ENCODE measurements at places on chromosomes 5 and 9.
A peak's percentile ranks its signal among the peaks of the same experiment; 100 is the strongest.

GRCh38 chr5:149836451-149837139 is 106.5 kb downstream of the PPARGC1B start:
- DNase-seq = no peak

GRCh38 chr9:77163884-77164283 is 13.4 kb upstream of the VPS13A start:
- no peak for DNase-seq

- DNase-seq = no peak
Observed at GRCh38 chr5:140609126-140609525, 23.8 kb downstream of the CD14 start.

- no peak for DNase-seq
Observed at GRCh38 chr9:112532427-112532826, 45.8 kb downstream of the KIAA1958 start.

GRCh38 chr9:137428841-137429545 is 5.8 kb downstream of the NOXA1 start:
- DNase-seq = no peak

DNA sequence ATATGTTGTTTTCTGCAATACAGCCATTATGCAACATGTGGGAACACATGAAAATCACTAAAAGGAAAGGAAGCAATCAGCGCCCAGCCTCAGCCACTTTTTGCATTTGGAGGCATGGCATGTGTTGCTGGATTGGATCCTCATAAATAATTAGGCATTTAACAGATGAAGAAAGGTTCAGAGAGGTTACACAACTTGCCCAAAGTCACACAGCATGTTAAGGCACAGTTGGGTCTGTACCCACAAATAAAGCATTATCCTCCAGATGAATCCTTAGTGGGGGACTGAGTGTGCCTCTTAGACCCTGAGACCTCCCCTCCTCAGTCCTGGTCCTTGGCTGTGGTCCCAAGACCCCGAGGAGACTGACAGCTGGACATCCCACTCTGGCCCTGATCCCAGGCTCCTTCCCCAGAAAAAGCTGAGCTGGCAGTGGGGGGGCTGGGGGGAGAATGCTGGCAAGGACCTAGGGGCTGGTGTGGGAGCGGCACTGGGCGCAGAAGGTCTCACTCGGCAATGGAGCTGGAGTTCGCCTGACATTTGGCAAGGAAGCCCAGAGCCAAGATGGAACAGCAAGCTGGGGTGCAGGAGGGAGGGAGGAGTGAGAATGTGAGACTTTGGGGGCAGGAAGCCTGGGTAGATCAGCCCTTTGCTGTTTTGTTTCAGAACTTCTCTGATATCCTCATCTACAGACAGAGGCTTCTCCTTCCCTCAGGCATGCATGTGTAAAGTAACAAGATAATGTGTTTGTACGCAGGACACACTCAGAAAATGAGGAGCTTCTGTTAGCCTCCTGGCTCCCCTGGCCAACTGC is 6.9 kb upstream of the AKNA start:
- DNase-seq = no peak

GRCh38 chr5:77239126-77239741 is 28.8 kb downstream of the PDE8B start:
- DNase-seq = no peak

DNA sequence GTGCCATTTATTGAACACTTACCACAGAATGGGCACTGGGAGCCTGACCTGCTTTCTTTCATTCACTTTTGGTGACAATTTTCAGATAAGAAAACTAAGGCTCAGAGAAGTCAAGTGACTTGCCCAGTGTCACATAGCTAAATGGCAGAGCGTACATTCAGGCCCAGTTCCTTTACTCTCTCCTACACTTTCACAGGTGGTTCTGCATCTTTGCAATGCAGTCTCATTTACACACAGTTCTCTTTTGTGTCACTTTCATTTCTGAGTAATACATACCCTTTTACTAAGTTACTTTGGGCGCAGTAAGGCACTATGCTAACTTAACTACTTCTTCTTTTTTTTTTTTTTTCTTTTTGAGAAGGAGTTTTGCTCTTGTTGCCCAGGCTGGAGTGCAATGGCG is 8.3 kb downstream of the NFIL3 start:
- no peak for DNase-seq

DNA sequence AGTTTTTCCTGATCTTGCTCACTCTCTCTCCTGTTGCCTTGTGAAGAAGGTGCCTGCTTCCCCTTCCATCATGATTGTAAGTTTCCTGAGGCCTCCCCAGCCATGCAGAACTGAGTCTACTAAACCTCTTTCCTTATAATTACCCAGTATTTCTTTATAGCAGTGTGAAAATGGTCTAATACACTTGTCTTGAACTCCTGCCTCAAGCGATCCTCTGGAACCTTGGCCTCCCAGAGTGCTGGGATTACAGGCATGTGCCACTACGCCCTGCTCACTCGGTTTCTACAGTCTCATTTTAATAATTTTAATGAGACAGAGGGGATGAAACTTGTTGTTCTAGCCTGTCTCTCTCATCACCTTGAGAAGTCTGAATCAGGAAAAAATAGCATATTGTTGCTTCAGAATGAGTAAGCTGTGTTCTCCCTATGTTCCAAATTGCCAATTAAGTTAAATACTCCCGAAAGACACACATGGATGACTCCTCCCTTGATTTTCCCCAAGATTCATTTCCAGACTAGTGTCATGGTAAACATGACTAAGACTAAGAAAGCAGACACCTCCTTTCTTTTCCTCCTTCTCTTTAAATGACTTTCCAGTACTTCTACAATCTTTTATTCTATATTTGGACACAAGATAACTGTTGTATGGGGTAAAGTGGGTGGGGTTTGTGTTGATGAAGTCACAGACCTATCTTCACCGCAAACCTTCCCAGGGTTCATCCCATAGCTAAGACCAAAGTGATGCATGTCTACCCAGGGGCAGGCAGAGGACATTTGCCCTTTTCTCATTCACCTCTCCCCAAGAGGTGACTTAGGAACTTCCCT is 7.8 kb upstream of the DNAJC18 start:
- DNase-seq = peak; percentile 61

GRCh38 chr5:133696782-133697507 is 84.6 kb upstream of the FSTL4 start:
- peak; percentile 13 for DNase-seq

DNA sequence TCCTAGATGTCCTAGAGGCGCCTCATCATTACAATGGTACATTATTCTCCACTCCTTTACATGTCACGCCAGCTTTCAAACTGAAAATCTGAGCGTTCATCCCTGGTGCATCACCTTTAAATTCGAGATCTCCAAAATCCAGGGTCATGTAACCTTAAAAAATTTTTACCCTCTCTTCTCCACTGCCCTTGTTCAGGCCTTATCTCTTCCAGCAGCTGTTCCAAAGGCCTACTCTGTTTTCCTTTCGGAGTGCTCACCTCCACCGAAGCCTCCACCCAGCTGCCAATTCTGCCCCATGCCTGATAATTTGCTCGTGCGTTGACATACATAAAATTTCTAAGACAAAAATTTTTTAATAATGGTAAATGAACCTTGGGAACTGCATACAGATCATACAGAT is 950 bp upstream of the MSH3 start:
- DNase-seq = no peak
